ENCODE measurements at places on chromosomes 16 and 17.
A peak's percentile ranks its signal among the peaks of the same experiment; 100 is the strongest.

GRCh38 chr16:529012-529575 lies 1.6 kb downstream of the CAPN15 start:
- DNase-seq, result no peak

DNA sequence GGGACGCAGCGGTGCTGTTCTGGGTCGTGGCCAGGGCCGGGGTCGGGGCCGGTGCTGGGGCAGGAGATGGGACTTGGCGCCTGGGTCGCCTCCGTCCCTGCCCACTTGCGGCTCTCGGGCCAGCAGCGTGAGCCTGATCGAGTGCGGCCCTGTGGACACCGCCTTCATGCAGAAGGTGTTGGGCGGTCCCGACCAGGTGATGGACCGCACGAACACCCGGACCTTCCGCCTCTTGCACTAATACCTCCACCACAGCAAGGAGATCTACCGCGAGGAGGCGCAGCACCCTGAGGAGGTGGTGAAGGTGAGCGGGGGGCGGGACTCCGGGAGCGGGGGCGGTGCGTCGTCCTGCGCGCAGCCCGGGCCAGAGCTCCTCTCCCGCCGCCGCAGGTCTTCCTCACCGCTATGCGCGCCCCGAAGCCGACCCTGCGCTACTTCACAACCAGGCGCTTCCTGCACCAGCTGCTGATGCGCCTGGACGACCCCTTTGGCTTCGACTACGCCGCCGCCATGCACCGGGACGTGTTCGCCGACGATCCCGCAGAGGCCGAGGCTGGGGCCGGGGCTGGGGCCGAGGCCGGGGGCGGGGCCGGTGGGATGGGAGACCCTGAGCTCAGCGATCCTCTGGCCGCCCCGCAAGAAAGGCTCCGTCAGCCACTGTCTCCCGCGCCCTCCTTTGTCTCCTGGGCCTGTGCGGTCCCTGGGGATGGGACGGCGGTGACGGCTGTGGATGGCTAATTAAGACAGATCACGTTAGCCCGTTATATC lies 4.5 kb upstream of the HSD17B1 start:
- DNase-seq, result peak; percentile 72

DNA sequence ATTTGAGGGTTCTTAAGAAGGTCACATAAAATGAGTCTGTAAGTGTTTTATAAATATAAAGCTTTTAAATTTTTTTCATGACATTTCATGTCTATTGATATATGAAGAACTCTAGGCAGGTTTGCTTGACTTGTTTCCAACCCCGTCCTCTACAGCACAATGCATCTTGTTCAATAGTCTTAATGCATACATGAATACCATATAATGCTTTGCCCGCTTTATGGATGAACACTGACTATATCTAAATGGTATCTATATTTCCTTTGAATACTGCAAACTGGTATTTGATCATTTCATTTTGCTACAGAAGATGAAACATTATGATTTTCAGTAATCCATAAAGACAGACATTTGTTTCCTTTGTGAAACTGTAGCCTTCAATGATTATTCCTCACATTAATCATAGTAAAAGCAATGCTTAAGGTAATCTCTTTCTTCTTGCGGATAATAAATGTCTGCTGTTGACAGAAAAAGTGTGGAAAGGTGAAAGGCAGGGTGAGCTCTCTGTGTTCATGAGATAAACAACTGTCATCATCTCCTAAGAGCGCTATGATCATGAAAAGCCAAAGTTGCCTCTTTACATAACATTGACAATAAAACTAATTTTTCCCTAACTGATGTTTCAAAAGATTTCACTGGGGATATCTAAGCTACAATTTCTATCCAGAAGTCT lies 645.1 kb downstream of the CDH8 start:
- DNase-seq, result no peak

GRCh38 chr16:83136419-83136818 lies 509.6 kb downstream of the CDH13 start:
- DNase-seq, result no peak

DNA sequence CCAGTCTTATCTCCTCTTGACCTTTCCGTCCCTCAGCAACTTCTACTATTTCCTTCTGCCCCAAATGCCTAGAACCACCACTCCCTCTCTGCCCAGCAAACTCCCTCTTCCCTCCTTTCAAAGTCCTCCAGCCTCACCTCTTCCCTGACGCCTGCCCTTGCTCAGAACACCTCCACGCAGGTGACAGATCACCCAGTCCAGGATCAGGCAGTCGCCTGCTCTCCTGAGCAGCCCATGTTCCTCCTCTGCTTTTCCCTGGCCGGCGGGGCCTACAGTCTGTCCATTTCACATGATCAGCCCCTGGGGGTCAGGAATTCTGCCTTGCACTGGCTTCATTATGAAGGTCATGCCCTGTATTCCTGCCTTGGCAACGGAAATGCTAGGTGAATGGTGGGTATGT lies 422 bp downstream of the CD300LF start:
- no peak for DNase-seq

GRCh38 chr16:21590287-21590686 lies 9.1 kb upstream of the METTL9 start:
- no peak for DNase-seq

- no peak for DNase-seq
Observed at GRCh38 chr17:46738544-46738943, 79.9 kb downstream of the WNT3 start.

DNA sequence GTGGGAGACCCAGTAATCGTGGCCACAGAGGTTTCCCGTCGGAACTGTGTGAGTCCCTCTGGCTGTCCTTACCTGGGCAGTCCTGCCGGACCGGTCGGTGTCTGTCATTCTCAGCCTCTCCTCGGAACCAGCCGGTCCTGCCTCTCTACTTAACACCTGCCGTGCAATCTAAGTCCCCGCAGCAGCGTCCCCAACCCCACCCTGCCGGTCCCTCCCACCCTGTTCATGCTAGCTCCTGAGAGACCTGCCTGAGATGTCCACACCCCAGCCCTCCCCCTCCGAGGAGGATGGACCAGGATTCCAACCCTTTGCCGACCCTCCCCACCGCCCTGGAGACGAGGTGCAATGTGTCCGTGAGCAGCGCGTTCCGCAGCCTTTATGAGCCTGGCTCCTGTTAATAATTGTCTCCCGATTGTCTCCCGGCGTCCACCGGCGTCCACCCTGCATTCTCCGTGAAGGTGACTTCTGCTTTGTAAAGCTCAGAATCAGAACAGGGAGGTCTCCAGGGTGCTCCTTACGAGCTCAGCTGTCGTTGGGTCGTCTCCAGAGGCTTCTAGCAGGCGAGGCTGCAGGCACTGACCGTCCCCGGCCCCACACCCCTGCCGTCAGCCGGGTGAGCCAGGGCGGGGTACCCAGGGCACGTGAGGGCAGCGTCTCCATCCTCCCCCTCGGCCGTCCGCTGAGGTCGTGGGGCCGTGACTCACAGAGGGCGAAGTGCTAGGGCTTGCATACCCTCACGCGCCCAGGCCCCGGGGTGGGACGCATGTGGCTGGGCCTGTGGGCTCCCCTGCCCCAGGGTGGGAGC lies 10.1 kb downstream of the METRNL start:
- no peak for DNase-seq

- DNase-seq, result no peak
Observed at GRCh38 chr17:33288954-33289353, 4.1 kb downstream of the ASIC2 start.

- no peak for DNase-seq
Observed at GRCh38 chr16:19703172-19703889, 14.7 kb downstream of the KNOP1 start.

GRCh38 chr17:2613089-2613808 lies 19.8 kb downstream of the PAFAH1B1 start:
- DNase-seq, result no peak

DNA sequence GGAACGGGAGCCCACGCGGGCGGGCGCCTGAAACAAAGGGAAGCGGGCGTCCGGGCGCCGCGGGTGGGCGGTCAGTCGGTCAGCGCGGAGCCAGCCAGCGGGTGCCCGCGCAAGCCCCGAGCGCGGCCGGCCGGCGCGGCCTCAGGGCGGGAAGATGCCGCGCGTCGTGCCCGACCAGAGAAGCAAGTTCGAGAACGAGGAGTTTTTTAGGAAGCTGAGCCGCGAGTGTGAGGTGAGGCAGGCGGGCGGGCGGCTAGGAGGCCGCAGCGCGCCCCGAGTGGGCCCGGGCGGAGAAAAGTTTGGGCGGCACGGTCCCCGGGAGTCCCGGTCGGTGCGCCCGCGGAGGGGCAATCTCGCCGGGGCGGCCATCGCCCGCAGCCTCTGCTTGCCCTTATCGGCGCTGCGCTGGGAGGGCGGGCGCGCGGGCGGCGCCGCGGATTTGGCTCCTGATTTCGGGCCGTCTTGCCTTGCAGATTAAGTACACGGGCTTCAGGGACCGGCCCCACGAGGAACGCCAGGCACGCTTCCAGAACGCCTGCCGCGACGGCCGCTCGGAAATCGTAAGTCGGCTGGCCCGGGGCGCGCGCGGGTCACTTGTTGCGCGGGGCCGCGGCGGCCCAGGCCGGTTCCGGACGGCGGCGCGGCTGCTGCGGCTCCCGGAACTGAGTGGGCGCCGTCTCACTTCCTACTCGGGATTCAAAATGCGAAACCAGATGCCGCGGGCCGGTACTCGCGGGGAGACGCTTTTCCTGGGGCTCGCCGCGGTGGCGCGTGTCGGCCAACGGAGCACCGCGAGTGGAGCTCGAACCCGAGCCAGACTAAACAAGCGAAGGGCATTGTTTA lies 526 bp downstream of the CBFB start:
- peak; percentile 62 for DNase-seq

DNA sequence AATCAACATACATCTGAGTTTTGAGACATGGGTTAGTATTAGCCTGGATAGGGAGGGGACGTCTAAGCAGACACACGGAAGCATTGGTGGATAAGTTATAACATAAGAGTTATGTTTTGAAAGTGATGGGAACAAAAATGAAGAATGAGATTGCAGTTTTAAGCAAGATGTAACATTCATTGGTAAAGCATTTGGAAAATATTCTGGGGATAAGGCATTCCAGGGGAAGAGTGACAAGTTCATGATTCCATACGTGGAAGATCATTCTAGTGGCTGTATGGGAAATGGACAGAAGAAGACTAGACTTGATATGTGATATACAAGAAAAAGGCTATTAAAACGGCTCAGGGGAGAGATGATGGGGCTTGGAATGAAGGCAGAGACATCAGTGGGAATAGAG lies 632.9 kb downstream of the CDH8 start:
- DNase-seq, result no peak

GRCh38 chr17:11296994-11297393 lies 56.0 kb downstream of the SHISA6 start:
- no peak for DNase-seq

- DNase-seq, result no peak
Observed at GRCh38 chr16:6929868-6930267, 402.8 kb upstream of the RBFOX1 start.

DNA sequence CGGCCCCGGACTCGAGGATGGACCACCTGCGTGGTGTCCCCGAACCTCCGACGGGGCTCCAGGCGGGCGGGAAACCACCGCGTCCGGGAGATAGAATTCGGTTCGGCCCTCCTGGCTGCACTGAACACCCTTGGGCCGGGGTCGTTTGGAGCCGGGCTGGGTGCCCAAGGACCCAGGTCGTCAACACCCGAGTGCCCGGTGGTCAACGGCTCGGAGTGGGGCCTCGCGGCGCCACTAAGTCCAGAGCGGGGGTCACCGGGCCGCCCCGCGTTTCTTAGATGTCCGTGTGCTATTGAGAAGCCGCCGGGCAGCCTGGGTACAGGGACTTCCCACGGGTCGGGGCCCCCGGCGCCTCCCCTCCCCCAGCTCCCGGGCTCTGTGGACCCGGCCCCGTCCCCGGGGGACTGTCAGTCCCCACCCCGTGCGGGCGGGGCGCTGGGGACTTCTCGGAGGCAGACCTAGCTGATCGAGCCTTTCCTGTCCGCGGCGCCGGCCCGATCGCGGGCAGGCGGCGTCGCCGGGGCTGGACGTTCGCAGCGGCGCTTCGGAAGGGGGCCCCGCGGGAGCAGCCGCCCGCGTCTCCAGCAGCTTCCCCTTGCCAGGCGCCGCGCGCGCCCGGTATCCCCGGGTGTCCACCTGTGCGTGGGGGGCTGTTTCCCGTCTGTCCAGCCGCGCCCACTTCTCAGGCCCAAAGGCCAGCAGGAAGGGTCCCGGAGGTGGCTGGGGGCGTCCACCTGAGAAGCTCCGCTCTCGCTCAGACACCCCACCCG lies 655 bp upstream of the NPTX1 start:
- DNase-seq, result no peak

- no peak for DNase-seq
Observed at GRCh38 chr17:67055041-67055443, 10.7 kb downstream of the CACNG1 start.

DNA sequence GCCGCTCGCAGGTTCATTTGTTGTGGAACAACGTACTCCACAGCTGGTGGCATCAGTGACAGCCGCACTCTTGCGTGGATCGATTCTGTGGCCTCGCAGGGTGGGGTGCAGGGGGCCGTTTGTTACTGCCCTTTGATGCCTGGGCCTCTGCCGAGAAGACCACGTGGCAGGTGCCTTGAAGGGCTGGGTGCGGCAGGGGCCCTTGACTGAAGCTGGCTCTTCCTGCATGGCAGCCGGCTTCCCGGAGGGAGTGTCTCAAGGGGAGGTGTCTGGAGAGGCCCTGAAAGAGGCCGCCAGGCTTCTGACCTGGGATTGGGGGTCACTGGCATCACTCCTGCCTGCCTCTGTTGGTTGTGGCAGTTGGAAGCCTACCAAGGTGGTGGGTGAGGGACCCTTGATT lies 43.8 kb downstream of the TBCD start:
- no peak for DNase-seq

- no peak for DNase-seq
Observed at GRCh38 chr16:67957622-67958021, 10.8 kb downstream of the SLC12A4 start.

- DNase-seq, result no peak
Observed at GRCh38 chr16:67781565-67781921, 24.8 kb downstream of the RANBP10 start.

DNA sequence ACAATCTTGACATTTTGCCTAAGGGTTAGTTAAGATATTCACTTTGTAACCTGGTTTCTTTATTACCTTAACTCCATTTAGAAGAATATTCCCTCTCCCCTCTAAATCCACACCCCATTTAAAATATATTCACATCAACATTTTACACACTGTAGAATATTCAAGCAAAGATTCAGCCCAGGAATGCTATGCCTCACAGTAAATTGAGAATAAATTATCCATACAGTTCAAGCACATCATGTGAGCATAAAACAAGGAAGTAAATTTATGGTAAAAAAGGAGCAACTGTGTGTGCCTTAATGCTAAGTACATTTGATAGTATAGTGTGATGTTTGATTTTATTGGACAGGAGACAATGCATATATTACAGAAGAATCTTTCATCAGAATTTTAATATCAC lies 806.6 kb upstream of the KIF2B start:
- no peak for DNase-seq

DNA sequence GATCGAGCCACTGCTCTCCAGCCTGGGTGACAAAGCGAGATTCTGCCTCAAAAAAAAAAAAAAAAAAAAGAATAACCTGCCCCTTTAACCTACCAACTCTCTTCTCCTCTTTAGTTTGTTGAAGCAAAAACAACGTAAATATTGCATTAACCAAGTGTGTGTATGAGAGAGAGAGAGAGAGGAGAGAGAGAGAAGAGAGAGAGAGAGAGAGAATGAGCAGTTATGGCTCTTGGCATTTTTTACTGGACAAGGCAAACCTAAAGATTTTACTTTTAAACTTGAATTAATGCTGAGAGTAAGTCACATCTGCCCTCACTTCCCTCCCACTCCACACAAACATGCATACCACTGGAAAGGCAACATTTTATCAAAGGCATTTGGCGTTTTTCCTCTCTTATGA lies 3.0 kb upstream of the SLFN5 start:
- DNase-seq, result no peak

Measured in T-helper 1 cell (primary cell).